Activated T-helper 1 cell treated with anti-CD3 and anti-CD28 coated beads, Interleukin-2, amount 50 U/mL, for 16 hours (primary cell): ENCODE measurements at places on chromosomes 4 and X.

GRCh38 chrX:10045327-10046000, 78.3 kb downstream of the CLDN34 start:
- no peak for DNase-seq

DNA sequence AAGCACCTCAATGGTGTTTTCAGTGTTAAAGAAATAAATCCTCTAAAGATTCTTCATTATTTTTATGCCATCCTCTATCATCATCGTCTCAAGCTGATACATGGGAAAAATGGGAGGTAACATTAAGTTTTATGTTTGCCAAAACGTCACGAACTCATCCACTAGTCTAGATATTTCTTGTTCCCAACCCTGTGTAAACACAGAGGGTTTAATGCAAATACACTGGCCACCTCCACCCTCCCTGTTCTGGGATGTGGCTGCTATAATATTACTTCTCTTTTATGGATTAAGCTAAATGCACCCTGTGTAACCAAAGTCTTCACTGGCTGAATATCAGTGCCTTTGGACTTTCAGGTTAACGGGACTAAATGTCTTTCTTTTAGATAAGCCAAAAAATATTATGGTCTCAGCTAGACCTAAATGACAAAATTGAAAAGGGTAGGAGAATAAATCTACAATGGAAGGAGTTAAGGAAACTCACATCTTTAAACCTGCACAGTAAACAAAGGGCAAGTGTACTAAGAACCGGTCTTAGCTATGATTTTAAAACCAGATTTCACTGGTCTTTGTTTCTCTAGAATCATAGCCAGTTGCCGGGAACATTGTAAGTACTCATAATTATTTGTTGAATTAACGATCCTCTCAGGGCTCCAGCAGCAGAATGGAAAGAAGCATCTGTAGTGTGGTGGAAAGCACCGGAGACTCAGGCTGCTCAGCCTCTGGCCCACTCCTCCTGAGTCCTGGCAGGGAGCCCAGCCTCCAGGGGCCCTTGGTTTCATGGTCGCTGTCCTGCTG, 103.5 kb upstream of the NOCT start:
- DNase-seq = no peak

DNA sequence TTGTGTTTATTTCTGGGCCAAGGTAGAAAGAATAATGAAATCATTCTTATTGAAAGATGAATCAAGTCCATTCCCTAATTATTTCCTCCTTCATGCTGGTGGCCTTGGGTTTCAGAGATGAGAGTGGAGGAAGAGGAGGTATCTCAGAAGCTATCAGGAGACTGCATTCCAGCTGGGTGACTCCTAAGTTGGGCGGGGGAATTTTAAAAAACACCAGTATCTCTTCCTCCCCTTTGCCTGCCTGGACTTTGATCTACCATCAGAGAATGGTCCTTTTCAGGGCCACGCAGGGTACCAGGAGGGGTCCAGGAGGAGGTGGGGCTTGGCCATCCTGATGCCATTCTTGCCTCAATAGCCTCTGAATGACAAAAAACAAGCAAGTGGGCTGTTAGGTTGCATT, 104.4 kb downstream of the ASMT start:
- no peak for DNase-seq

GRCh38 chr4:152094970-152095700, 334.3 kb upstream of the GATB start:
- no peak for DNase-seq

- no peak for DNase-seq
Observed at GRCh38 chrX:9676738-9677097, 88.9 kb downstream of the GPR143 start.

DNA sequence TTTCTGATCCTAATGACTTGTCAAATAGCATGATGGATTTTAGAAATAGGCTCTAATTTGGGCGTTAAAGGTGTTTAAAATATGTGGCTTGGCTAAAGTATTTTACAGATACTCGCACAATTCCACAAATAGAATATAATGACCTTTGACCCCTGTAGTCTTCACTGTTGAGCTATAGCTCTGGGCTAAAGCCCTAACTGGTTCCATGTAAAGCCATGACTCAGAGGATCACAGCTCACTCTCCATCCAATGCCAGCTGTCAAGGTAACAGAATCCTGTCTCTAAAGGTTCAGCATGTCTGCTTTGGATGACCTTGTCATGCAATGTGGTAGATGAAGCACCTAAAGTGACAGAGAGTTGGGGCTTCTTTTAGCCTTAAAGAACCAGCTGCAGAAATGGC, 42.5 kb downstream of the TLR10 start:
- no peak for DNase-seq

GRCh38 chr4:156556336-156556735, 415.3 kb downstream of the PDGFC start:
- DNase-seq = no peak

DNA sequence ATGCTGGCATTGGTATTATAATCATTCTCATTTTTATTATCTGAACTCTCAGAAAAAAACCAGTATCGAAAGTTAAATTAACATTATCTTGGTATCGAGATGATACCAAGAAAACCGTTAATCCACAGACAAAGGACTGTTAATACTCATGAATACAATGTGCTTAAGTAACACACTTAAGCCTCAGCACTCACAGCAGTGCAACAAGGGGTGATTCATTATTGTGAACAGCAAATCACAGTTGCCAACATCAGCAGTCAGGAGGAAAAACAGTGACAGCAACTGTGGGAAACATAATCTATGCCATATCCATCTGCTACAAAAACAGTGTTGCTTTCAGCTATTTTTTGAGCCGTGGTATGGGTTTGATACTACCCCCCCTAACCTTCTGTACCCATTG, 210.9 kb upstream of the ATOH1 start:
- DNase-seq = no peak

DNA sequence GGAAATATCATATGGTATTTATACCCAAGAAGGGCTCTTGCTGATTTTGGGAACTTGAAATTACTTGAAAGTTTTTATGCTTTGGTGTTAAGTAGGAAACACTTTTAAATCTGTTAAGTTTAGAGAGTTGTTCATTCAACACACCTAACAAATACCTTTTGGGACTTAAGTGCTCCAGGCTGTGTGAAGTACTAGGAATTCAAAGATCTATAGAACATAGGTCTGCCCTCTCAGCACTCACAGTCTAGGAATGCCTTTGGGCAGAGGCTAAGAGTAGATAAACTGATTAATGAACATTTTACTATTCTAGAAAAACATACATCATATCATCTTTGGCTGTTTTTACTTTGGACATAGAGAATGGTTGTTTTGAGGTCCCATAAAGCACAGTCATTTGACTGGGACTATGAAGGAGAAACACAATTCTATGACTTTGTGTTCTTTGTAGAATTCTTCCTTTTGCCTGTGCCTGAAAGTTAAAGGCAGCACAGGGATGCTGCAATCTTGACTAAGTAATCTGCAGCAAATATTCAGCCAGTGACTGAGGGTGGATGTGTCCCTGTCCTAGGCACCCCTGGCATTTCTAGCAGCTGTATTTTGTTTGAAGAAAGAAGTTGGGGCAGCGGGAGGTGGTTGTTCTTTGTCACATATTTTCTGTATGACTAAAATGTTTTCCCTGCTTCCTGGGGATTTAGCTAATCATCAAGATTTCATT, 8.3 kb downstream of the BMP3 start:
- DNase-seq = no peak

- DNase-seq = no peak
Observed at GRCh38 chr4:146165840-146166239, 9.7 kb upstream of the LSM6 start.

DNA sequence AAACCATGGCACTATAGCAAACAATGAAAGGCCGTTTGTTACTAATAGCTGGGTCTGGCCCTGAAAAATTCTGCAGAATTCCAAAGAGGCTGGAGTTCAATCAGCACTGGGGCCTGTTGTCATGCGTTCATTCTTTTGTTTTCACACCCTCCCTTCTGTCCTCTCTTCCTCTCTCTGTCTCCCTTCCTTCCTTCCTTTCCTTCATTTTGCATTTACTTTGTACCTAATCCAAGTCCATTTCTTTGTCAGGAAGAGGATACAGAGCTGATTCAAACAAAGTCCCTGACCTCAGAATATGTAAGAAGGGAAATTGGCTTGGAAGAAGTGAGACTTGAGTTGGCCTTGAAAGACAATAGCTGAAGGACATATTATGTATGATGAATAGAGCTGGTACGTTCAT, 119.6 kb upstream of the LDB2 start:
- DNase-seq = no peak

GRCh38 chr4:6834867-6835266, 52.3 kb downstream of the KIAA0232 start:
- DNase-seq = no peak

GRCh38 chr4:175776217-175776616, 35.8 kb downstream of the GPM6A start:
- no peak for DNase-seq

DNA sequence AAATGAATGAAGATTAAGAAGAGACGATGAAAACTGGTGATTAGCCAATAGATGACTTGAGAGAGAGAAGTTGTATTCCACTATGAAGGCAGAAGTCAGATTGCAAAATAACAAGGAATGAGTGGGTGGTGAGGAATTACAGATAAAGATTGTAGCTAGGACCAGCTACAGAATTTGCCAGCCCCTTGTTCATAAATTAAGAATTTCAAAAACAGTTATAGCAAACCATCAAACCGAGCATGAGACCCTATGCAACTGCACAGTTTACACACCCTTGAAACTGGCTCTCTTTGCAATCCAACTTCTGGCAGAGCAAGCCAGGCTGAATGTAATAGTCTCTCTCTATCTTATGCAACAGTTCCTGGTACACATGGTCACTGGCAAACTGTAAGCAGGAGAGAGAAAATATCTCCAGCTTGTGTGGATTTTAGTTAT, 35.2 kb downstream of the STAP1 start:
- DNase-seq = no peak

DNA sequence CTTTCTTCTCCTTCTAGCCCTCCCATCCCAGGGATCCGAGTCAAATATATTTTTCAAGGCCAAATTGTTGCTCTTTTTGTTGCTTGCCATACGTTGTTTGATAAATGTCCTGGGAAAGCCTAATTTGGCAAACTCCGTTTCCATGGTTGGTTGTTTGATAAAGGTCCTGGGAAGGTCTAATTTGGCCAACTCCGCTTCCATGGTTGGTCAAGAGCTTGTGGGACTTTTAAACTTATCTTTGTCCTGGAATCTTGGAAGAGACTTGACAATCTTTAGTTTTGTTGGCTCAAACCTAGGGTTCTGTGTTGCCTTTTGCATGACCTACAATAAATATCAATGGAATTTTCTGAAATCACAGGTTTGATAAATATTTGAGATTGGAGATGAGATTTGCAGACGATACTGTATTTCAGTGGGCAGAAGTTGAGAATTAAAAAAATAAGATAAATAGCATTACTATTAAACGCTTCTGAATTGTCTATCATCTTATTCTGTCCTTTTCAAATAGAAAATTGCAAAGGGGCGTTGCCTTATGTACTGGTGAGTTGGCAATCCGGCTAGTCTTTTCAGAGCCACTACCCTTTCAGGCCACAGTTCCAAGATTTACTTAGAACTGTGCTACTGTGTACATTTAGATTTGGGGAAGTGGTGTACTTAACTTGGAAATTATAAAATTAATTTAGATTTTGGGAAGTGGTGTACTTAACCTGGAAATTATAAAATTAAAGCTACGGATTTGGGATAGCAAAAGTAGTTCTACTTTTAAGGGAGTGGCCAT, 804 bp downstream of the OSTC start:
- no peak for DNase-seq
